ENCODE measurements at places on chromosomes 2 and 18.

- no peak for DNase-seq
Measured at GRCh38 chr2:30393510-30393909, 53.5 kb upstream of the LCLAT1 start.

DNA sequence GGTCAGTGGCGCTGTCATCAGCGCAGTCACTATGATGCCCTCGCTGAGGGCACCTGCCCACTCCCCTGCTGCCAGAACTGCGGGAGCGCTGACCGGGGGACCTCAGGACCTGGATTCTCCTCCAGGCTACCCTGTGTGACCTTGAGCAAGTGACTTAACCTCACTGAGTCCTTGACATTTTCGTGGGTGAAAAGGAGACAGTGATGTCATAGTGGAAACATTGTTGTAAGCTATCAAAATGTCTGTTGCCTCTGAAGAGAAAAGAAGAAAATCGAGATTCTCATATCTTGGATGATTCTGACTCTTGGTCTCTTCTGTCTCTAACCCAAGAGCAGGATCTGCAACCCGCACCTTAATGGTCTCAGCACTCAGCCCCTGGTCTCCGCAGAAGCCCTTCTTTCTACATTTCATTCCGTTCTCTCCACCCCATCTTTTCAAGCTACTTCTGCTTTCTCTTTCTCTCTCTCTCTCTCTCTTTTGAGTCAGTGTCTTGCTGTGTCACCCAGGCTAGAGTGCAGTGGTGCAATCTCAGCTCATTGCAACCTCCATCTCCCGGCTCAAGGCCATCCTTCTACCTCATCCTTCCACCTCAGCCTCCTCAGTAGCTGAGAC, 978 bp upstream of the TUBA4A start:
- no peak for DNase-seq

DNA sequence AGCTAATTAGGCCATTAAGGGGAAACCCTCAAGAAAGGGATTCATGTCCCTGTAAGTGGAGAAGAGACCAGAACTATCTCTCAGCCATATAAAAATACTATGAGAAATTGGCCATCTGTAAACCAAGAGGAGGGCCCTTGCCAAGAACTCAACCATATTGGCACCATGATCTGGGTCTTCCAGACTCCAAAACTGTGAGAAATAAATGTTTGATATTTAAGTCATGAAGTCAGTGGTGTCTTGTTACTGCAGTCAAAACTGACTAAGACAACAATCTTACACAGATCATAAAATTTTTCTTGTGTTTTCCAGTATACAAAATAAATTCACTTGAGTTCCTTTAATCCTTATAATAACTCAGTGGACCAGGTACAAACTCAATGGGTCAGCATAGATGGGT, 589.8 kb upstream of the CDH2 start:
- DNase-seq = no peak

DNA sequence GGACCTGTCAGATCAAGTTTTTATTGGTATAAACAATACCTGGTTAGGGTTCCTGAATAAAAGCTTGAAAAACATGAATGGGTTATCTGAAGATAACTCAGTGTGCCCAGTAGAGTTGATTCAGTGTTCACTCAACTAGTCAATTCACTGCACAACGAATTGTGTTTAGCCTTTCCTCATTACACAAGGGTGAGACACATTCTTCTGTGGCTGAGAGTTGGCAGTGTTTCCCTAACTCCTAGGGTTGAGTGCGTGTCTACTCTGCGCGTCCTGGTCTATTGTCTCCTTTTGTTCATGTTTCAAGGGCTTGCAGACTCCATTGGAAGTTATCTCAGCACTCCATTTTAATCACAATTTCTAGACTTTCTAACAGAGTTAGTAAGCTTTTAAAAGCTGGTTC, 32.8 kb upstream of the TMEM178A start:
- DNase-seq = no peak

DNA sequence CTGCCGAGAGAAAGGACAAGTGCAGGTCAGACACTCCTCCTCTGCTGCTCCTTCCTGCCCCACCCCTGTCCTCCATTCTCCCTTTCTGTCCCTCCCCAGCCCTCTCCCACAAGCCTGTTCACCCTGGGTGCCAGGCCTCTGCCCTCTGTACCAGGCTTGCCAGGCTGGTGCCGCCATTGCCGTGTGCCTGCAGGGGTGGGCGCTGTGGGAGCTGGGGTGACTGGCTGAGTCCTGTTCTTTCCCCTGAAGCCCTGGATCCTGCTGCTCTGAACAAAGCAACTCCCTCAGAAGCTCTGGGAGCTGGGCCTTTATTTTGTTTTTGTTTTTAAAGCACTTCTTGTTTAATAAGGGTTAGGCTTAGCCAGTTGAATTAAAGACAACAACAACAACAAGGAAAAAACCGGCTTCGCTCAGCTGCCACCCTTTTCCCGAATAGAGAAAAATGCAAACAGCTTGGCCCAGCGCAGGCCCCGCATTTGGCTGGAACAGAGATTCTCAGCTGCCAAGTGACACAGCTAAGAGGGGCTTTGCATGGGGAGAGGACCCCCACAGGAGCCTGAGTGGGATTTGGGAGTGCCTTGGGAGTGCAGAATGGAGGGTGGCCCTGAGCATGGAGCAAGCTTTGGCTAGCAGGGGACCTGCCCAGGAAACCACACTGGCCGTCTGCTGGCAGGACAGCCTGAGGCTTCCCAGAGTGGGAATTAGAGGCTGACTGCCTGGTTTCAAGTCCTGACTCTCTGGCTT, 9.1 kb downstream of the PCARE start:
- DNase-seq = no peak

DNA sequence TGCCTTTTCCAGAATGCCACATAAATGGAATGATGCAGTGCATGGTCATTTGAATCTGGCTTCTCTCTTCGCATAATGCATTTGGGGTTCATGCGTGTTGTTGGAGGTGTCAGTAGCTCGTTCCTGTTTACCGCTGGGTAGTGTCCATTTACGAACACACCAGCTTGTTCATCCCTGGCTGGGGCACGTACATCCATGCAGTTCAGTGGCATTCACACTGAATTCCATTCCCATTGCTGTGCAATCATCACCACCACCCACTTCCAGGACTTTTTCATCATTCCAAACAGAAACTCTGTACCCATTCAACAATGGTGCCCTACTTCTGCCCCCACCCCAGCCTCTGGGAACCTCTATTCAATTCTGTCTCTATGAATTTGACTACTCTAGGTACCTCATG, 14.7 kb upstream of the CIDEA start:
- no peak for DNase-seq

GRCh38 chr18:22690556-22690955, 242.6 kb upstream of the RBBP8 start:
- no peak for DNase-seq

DNA sequence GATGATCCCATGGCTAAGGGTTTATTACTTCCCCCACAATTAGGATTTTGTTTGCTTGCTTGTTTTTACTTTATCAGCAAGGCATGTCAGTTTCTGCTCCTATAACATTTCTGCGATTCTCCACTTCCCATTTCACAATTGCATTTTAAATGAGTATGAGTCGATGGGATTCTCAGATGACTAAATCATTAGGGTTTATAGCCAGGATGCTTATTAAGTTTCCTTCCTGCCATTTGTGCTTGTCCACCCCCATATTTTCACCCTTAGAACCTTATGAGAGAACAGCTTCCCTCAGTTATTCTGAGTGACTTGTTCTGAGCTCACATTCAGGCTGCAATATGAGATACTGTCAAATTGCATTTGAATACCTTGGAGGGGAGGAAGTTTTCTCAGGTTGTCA, 37.9 kb upstream of the C1GALT1C1L start:
- DNase-seq = no peak

- DNase-seq = no peak
Measured at GRCh38 chr2:237244976-237245646, 159.4 kb downstream of the COPS8 start.

All from right forelimb (tissue), 1 donor.